ENCODE measurements at places on chromosomes 1 and 21. TPM values are rescaled to one million over a fixed set of nuclear protein-coding genes. Genes with fewer than 3 reads are reported as not detected.

FMO5 gene
- 1.4 TPM for total RNA-seq

PTPRF gene
- total RNA-seq = 4.9 TPM

GRCh38 chr1:216183007-216183406 is 240.2 kb downstream of the USH2A start:
- DNase-seq = no peak

KRTAP11-1 gene
- not detected for total RNA-seq

DNA sequence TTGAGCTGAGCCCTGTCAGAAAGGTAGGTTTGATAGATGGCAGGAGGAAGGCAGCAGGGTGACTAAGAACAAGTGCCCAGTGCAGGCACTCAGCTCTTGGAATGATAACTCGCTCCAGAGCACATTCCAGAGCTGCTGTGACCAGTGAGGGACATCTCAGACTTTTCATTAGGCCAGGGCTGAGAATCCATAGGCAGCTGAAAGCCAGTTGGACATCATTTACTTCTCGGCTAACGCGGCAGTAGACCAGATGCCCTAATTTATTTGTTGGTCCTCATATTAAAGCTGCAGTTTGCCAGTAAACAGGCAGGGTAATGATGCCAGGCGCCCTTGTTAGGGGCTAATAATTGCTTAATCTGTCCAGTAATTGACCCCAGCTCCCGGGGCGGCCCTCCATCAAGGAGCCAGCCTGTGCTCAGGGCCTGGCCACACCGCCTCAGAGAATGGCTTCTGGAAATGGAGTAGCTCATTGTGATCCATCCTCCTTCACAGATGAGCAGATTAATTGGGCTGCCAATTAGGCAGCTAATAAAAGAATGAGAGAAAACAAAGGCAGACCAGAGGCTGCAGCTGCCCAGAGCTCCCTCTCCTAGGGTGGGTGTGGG is 122.0 kb downstream of the BEND5 start:
- no peak for DNase-seq

DNA sequence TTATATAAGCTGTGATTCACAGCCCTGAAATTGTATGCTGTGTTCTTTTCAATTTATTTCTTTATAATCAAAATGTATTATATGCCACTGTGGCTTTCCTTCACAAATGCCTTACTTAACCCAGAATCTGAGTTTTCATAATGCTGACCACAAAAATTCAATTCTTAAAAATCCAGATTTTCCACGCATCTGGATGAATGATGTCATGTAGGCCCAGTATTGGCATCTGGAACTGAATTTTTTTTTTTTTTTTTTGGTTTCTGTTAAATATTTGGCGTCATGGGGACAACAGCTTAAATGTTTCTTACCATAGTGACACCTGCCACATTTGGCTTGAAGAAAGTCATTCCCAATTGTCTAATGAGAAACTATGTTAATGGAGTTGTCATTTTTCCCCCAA is 296.8 kb downstream of the TM2D1 start:
- no peak for DNase-seq

MCOLN3 gene
- 0.52 TPM for total RNA-seq

DSCAM gene
- total RNA-seq = not detected

GRCh38 chr1:32709075-32709474 is 6.5 kb upstream of the SYNC start:
- DNase-seq = no peak

TSPAN1 gene
- total RNA-seq = 3.2 TPM

DNA sequence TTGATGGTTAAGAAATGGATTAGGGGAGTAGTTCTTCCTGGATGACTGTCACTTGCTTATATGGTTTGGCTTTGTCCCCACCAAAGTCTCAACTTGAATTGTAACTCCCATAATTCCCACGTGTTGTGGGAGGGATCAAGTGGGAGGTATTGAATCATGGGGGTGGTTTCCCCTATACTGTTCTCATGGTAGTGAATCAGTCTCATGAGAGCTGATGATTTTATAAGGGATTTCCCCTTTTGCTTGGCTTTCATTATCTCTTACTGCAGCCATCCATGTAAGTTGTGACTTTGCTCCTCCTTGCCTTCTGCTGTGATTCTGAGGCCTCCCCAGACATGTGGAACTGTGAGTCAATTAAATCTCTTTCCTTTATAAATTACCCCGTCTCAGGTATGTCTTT is 1621.1 kb downstream of the MRPL39 start:
- DNase-seq = no peak

GRCh38 chr1:155893389-155894142 is 17.6 kb downstream of the RIT1 start:
- no peak for DNase-seq

CHRNB2 gene
- total RNA-seq = not detected

DNA sequence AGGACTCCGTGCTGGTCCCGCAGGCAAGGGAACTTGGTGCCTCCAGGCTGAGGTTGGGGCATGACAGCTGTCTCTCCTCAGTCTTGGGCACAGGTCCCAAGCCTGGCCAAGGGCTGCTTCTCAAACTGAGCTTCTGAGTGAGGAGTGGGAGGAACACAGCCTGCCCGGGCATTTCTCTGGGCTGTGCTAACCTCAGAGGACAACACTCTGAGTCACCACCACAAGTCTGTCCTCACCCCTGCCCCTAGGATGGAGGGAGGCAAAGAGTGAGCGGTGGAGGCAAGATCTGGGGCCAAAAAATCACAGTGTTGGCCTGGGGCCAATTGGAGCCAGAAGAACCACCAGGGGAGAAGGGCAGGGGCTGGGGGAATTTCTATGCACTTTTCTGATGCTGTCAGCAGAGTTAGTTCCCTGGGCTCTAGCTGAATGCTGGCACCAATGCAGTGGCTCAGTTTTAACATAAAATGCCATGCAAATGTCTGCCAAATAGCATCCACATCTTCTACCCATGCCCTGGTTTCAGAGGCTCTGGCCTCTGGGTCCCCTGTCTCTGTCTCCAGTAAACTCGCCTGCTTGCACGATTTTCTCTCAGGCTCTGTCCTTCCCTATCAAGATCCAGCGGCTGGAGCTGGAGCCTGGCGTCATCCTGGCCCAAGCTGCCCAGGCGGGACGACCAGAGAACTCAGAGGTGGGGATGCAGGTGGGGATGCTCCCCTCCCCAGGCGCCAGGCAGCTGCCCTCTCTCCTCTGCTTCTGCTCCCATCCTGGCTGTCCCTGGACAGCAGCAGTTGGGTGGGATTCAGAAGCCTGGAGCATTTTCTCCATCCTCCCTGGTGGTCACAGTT is 11.0 kb upstream of the CDK18 start:
- DNase-seq = no peak

DNA sequence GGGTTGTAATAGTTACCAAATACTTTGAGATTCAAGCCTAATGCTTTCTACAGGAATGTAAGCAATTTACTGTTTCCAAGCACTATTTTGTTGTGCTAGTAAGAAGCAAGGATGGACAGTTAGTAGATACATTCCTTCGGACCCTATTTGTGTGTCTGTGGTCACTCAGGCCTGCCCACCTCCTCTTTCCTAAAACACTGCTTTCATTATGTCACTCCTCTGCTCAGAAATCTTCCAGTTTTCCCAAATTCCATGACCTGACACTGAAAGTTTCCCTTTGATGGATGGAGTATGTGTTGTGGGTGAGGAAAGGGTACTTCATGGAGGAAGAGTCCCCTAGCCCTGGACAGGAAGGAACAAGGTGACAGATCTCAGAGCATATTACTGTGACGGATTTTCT is 141.1 kb downstream of the DISP1 start:
- DNase-seq = no peak

GRCh38 chr1:2042830-2043773 is 7.1 kb upstream of the PRKCZ start:
- DNase-seq = no peak

DNA sequence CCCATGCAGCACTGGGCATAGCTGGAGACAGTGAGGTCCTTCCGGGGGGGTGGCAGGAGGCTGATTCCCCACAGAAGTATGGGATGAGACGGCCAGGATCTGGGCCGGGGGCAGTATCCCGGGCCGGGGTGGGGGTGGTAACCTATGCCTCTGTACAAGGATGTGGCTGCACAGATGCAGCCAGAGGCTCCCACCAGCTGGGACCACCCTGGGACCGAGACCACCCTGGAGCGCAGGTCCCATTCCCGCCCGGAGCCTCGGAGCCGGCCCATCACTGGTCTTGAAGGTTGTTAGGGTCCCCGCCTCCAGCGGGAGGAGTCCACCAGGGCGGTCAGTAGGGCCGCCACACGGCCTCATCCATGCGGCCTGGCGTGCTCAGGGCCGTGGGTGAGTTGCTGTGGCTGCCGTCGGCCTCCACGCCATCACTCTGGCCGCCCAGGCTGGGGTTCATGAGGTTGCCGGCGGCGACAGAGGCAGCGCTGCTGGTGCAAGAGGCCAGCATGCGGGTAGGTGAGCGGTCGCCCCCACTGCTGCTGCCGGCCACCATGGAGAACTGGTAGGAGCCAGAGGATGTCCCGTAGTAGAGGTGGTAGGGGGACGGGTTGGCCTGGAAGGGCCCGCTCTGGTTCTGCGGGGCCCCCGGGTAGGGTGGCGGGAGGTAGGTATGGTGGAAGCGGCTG is 28.1 kb downstream of the RUNX3 start:
- no peak for DNase-seq

- DNase-seq = no peak
Observed at GRCh38 chr1:51768971-51769588, 109.4 kb downstream of the NRDC start.

GRCh38 chr1:1080951-1081310 is 6.8 kb upstream of the RNF223 start:
- DNase-seq = peak; percentile 39

- no peak for DNase-seq
Observed at GRCh38 chr1:222413991-222414549, 133.8 kb downstream of the HHIPL2 start.

CASQ2 gene
- 74.3 TPM for total RNA-seq

DNA sequence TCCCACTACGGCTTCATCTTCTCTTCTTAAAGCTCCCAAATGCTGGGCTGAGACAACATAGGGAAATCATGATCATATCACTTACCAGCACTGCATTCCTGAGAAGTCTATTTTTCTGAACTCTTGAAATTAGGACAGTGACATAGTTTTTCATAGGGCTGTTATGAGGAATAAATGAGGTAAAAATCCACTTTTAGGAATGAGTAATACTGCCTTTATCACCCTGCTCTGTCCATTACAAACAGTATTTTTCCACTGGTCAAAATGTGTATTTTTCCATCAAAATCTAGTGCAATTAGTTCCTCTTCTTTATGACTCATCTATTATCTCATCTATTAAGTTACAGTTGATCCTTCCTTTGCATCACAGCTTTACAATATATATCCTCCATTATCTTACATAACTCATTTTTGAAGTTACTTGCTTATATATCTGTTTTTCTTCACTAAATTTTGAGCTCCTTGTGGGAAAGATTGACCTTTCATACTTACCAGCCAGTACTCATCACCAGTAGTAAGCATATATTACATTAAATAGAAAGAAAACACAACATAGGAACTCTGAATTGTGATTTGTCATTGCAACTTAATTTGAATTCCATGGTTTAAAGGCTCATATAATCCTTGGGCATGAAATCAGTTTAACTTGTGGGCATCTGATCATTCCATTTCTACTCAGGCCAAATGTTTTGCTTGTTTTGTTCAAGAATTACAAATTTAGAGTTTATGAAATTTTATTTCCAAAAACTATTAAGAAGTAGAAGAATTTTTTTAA is 37.1 kb downstream of the PRRX1 start:
- DNase-seq = no peak

DNA sequence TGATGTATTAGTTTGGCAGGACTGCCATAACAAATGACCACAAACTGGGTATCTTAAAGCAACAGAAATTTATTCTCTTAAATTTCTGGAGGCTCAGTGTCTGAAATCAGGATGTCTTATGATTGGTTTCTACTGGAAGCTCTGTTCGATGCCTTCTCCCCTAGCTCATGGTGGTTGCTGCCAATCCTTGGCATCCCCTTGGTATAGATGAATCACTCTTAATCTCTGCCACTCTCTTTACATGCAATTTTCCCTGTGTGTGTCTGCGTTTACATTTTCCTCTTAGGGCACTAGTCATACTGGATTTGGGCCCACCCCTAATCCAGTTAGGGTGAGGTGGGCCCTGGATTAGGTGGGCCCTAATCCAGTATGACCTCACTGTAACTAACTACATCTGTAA is 54.7 kb upstream of the MPC2 start:
- DNase-seq = no peak

NUP210L gene
- 0.32 TPM for total RNA-seq

PTPRC gene
- total RNA-seq = 5.3 TPM

DNA sequence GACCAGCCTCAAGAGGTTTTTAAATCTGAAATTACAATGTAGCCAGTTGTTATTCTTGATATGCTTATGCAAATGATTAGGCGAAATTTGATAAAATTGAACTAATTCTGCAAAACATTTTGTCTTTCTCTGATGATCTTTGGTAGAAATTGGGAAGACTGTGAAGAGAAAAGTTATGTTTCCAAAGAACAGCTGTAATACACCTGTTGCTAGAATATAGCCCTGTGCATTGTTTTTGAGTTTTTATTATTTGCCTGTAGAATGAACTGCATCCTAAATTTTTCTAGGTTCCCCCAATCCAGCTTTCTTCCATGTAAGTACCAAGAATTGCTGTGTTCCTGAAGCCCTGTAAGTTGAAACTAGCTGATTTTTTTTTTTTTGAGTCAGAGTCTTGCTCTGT is 81.5 kb upstream of the RHOU start:
- DNase-seq = no peak

- no peak for DNase-seq
Observed at GRCh38 chr1:236869911-236870310, 74.8 kb downstream of the MTR start.

LRRC71 gene
- total RNA-seq = not detected

DNA sequence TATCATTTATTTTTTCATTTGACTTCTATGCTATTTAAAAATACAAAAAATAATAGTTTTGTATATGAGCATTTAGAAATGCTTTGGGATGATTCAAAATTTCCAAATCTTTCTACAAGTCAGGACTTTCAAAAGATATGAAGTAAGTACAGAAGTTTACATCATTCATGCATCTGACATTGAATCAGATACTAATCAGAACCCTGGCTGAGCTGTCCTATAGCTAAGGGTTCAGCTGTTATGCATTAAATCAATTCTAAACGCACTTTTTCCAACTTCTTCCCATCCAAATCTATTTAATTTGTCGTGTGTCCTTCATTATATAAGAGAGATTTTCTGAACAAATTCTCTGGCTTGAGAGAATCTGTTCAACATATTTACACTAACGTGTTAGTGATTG is 779.4 kb downstream of the LTN1 start:
- DNase-seq = no peak

PCP4L1 gene
- total RNA-seq = not detected
